ENCODE measurements at places on chromosomes 11 and 22.

DNA sequence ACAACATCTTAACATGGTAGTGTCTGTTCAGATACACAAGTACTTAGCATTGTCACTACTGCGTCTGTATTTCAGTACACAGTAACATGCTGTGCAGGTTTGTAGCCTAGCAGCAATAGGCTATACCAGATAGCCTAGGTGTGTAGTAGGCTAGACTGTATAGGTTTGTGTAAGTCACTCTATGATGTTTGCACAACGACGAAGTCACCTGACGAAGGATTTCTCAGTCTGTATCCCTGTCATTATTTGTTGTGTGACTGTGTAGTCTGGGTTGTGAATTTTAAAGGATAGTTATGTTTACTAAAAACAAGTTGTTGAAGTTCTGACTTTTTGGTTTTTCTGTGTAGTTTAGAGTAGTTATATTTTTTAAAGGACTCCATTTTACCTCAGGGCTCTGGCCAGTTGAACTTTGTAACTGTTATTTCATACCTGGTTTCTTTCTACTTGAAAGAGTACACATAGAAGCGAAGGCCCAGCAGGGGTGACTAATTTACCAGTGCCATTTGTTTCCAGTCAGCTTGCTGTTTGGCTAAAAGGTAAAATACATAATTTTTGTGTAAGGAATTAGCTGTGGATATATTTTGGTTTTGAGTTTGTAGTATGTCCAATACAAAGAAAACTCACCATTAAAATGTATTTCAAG lies 72.3 kb downstream of the PPP6R3 start:
- no peak for DNase-seq

- DNase-seq: peak; percentile 45
Measured at GRCh38 chr11:119493712-119494111, 70.7 kb upstream of the THY1 start.

DNA sequence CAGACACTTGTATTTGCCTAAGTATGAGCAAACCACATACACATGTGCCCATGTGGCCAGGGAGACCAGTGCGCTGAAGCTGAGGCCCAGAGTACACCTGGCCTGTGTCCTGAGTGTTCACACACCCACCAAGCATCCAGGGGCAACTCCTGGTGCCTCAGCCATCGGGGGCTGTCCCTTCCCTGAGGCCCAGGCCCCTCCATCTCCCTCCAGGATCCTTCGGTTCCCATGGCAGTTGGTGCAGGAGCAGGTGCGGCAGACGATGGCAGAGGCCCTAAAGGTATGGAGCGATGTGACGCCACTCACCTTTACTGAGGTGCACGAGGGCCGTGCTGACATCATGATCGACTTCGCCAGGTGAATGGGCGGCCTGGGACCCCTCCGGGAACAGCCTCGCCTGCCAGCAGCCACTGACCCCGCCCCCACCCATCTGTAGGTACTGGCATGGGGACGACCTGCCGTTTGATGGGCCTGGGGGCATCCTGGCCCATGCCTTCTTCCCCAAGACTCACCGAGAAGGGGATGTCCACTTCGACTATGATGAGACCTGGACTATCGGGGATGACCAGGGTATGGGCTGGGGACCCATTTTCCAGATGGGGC lies 6.5 kb upstream of the SMARCB1 start:
- DNase-seq: no peak

- no peak for DNase-seq
Measured at GRCh38 chr22:24772493-24773220, 1.9 kb downstream of the PIWIL3 start.

DNA sequence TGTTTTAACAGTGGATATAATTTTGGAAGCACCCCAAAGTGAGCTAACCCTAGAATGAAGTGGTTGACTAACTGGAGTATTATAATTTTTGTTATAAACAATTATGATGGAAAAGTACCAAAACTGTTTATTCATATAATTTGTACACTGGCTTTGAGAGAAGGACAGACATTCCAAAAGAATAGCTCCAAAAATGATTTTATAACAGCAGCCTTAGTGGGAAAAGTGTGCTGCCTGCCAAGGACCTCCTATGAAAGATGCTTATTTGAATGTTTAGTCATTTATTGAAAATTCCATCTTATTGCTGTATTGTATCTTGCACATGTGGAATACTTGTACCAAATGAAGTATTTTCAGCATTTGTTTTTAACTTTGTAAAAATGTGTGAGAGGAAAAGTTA lies 169.8 kb downstream of the GUCY1A2 start:
- no peak for DNase-seq

DNA sequence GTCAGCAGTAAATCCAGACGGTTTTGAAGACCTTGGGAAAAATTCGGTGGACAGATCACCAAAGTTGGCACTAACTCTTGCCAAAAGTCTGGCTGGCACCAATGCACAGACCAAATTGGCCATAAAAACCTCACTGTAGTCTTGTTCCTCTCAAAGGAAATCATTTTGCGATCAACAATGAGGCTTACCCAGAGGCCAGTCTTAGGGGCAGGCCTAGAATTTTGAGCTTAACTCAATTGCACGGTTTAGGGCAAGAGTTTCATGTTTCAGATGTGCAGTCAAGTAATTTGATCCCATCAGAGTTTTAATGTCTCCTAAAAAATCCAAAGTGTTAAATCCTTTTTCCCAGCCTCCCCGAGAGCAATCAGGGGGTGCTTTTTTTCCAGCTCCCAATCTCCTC lies 19.0 kb downstream of the MPPED2 start:
- no peak for DNase-seq

- no peak for DNase-seq
Measured at GRCh38 chr22:48975316-48975741, 852.3 kb downstream of the BRD1 start.

- no peak for DNase-seq
Measured at GRCh38 chr22:49240016-49240380, 587.7 kb downstream of the BRD1 start.

- peak; percentile 66 for DNase-seq
Measured at GRCh38 chr11:129639300-129639699, 176.3 kb upstream of the TMEM45B start.

DNA sequence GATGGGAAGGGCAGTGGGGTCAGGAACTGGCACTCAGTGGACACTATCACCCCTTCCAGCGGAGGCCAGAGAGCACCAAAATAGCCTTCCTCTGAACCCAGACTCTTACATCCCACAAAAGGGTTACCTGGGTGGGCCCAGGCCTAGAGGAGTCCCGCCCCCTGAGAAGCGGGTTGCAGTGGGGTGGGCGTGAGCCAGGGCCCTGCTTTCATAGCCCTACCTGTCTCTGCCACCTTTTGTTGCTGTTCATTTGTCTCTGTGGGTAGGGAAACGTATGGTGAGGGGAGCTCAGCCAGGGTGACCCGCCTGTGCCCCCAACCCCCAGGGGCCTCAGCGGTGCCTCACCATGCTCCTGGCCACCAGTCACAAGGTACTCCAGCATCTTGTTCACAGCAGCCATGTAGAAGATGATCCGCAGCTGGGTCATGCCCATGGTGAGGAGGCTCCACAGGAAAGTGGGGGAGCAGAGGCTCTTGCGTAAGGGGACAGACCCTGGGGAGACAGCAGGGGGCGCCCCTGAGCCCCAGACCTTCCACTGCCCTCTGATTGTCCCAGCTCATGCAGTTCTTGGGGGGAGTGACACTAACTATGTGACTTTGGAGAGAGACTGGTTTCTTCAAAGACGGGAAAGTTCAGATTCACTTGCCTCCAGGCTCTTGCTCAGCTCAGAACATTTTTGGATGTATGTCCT lies 24.0 kb downstream of the SLC43A1 start:
- DNase-seq: peak; percentile 82

DNA sequence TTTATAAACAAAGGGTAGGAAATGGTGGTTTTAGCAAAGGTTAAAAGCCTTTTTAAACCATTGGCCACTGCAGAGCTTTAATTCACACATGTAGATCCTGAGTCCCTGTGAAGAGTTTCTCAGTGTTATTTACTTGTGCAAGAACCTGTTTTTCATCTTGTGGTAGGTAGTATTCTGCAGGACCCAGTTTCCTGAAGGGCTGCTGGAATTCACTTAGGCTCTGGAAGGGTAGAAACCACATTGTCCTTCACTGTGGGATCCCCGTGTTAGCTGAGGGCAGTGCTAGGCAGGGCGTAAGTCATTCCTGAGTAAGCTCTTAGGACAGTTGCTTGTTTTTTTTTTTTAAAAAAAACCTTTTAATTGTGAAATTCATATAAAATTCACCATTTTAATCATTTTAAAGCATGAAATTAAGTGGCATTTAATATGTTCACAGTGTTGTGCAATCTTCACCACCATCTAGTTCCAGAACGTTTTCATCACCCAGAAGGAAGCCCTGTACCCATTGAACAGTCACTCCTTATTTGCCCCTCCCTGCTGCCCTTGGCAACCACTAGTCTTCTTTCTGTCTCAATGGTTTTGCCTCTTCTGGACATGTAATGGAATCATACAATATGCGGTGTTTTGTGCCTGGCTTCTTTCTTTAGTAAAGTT lies 77.7 kb downstream of the C22orf31 start:
- no peak for DNase-seq

DNA sequence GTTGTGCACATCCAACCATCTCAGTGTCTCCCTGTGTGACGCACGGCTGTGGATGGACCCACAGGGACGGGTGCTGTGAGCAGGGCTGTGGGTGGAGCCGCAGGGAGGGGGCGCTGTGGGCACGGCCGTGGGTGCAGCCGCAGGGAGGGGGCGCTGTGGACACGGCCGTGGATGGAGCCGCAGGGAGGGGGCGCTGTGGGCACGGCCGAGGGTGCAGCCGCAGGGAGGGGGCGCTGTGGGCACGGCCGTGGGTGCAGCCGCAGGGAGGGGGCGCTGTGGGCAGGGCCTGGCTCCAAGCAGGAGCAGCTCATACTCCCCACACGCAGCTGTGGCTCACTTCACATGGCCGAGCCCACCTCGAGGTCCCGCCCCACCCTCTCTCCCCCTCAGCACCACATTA lies 6.0 kb upstream of the MAPK11 start:
- DNase-seq: peak; percentile 81

- peak; percentile 17 for DNase-seq
Measured at GRCh38 chr11:36131721-36132397, 157.4 kb downstream of the COMMD9 start.

GRCh38 chr11:104812103-104812788 lies 86.0 kb downstream of the CASP12 start:
- DNase-seq: no peak

DNA sequence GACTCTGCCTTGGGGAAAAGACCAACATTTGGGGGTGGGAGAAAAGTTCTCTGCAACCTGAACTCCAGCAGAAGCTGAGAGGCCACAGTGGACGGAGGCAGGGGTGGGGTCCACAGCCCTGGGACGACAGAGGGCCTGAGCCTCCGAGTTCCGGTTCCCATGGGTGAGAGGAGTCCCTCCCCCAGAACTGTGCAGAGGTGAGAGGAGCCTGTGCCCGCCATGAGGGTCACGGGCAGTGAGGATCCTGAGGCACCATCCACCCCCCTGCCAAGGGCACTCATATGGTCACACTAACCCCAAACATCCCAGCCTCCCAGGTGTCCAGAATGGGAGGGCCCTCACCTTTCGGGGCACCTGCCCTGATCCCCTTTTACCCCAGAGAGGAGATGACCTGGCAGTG lies 30.5 kb downstream of the KIAA0930 start:
- no peak for DNase-seq

DNA sequence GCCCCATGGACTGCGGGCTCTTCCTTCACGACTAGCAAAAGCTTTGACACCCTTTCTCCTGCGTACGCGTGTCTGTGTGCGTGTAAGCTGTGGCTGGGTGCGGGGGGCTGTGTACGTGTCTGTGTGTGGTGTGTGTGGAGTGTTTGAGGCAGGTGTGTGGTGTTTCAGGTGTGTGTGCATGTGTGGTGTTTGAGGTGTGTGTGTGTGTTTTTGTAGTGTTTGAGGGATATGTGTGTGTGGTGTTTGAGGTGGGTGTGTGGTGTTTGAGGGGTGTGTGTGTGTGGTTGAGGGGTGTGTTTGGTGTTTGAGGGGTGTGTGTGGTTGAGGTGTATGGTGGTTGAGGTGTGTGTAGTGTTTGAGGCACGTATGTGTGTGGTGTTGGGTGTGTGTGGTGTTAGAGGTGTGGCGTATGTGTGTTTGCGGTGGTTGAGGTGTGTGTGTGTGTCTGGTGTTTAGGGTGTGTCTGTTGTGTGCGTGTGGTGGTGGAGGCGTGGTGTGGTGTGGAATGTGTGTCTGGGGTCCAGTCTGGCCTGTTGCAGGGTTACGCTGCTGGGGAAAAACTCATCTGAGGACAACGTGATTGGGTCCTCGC lies 687 bp upstream of the ARSA start:
- no peak for DNase-seq

DNA sequence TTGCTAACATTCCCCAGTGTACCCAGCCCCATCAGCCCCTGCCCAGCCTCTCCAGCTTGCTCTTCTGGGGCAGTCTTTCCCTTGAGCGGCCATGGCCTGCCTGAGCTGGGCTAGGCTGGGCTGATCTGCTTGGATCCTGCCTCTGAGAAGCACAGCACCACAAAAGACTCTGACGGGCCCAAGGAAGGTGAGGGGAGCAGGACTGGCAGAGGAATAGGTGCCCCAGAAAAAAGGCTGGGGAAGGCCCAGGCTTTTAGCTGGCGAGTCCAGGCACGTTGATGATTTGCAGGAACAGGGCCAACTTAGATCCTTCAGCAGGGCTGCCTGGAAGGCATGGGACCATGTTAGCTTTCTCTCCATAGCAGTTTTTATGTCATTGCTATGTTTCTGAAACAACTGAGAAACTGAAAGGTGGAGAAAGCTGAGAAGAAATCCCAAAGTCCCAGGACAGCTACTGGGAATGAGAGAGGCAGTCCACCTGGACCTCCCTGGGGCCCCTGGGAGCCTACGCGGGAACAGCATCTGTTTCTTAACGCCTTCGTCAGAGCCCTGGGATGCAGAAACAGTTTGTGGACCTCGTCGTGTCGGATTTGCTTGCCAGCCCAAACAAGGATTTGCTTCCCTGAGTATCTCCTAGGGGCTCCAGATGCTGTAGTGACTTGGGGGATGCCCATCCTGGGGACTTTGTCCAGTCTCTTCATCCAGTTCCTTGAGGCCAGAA lies 24.4 kb upstream of the FXYD6 start:
- DNase-seq: no peak

DNA sequence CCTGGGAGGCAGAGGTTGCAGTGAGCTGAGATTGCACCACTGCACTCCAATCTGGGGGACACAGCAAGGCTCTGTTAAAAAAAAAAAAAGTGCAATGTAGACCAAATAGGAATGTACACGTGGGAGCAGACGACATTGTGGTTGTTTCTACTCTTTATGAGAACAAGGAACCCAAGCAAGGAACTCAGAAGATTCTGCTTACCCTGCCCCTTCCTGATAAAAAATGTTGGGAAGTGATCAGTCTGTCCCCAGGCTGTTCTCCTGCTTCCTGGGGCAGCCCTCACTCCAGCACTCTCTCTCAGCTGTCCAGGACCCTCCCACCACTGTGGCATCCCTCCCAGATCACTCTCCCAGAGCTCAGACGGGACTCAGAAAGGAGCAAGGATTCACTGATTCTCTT lies 31.8 kb downstream of the SLCO2B1 start:
- no peak for DNase-seq

DNA sequence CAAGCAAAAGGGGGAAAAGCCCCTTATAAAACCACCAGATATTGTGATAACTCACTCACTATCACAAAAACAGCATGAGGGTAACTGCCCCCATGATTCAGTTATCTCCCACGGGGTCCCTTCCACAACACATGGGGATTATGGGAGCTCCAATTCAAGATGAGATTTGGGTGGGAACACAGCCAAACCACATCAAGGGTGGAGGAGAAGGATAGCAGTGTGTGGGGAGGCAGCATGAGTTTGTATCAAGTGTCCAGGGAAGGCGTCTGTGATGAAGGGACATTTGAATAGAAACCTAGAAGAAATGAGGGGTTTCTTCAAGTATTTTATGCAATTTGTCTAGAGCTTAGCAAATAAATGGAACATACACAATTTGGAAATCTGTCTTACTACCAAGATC lies 98.2 kb downstream of the SLC1A2 start:
- DNase-seq: no peak

Data from activated CD4-positive, alpha-beta T cell treated with anti-CD3 and anti-CD28 coated beads for 36 hours (primary cell).